ENCODE measurements at places on chromosomes 13 and 19.

DNA sequence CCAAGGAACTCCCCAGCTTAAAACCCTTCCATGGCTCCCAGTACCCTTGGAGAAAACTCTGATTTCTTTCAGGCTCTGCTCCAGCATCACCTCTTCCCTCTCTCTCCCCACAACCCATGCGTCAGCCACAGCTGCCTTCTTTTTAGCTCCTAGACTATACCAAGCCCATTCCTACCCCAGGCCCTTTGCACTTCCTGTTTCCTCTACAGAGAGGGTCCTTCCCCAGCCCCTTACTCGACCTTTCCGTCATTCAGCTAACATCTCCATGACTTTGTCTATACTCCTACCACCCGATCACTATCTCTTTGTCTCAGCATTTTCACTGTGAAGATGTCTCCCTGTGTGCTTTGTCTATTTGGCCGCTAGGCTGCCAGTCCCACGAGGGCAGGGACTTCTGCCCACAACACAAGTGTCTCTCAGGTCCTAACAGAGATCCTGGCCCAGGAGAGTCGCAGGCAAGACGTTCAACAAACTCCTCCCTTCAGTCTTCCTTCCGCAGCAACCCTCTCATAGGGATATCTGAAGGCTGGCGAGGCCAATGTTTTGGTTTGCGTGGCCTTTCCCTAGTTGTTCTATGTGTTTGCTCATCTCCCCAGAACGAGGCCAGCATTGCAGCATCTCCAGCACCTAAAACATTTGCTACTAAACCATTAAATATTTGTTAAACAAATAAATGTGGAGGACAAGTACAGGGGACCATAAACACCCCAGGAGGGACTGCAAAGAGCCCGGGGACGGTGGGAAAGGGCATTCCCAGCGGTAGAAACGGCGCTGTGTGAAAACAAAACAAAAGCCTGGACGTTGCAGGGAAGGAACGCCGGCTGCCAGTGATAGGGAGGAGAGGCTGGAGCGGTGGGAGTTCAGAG lies 816 bp downstream of the CCNP start:
- DNase-seq = no peak

- no peak for DNase-seq
Observed at GRCh38 chr13:30020726-30021312, 170.4 kb upstream of the UBL3 start.

DNA sequence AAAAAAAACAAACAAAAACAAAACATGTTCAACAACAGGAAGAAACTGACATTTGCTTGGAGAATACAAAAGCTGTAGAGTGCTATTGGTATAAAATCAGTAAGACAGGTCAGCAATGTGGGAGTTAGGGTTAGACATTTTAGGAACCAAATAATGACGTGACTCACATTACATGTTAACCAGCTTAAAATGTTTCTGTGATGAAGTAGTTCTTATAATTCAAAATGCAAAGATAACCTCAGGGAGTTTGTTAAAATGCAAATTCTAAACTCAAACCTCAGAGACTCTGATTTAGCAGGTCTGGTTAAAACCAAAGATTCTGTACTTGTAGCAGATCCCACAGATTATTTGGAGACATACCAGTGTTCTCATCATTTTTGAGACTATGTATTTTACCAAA lies 549.4 kb upstream of the SLITRK1 start:
- DNase-seq = no peak

- DNase-seq = no peak
Observed at GRCh38 chr19:4896372-4896771, 6.3 kb downstream of the ARRDC5 start.

DNA sequence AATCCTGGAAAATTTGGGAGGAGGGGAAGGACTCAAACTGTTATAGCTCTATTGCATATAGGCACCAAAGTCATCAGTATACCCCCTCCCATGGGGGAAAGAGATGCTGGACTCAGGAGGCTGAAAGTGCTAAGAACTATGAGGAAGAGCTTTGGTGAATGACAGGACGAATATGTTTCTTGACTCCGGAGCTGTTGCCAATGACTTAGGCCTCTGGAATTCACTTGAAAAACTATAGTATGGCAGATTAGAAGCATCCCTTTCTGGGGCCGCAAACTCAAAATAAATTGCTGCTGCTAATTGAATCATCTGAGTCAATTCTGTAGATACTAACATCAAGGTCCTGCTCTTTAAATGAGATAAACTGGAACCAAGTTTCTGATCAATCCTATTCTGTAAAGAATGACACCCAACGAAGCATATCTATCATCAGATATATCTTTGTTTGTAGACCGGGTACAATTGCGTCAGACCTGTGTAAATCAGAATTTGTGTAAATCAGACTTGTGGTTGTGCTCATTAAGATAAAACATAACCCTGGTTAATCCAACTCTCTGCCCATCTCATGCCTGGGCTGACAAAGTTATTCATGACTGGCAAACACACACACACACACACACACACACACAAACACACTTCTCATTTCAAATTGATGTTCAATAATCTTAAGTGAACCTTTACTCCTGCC lies 1793.8 kb upstream of the PCDH20 start:
- no peak for DNase-seq

DNA sequence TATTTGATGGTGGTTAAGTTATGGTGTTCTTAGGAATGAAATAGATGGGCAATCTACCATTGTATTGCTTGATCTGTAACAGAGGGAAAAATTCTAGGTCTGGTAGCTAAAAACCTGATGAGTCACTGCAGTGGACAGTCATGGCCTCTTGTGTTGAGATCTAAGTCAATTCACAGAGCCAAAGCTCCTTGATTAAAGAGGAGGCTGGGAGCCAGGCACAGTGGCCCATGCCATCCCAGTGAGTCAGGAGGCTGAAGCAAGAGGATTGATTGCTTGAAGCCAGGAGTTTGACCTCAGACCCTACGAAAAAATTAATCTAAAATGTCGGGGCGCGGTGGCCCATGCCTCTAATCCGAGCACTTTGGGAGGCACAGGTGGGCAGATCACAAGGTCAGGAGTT lies 67.1 kb upstream of the KPNA3 start:
- no peak for DNase-seq

- DNase-seq = no peak
Observed at GRCh38 chr19:17183858-17184321, 31.3 kb upstream of the USE1 start.

GRCh38 chr19:55653651-55654322 lies 1.0 kb upstream of the U2AF2 start:
- DNase-seq = peak; percentile 91

DNA sequence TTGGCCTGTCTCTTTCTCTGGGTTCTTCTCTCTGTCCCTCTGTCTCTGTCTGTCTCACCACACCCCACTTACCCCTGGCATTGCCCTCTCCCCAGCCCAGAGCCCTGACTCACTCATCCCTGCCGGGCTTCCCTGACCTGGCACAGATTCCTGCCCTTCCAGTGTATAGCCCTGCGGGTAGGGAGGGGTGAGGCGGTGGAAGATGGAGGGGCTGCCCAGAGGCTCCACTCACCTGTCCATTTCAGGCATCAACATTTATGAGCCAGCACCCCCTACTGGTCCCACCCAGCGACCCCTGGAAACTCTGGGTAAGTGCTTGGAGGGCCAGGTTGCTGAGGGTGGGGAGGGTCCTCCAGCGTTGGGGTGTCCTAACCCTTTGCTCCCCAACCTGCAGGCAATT lies 1.0 kb downstream of the NCCRP1 start:
- no peak for DNase-seq

DNA sequence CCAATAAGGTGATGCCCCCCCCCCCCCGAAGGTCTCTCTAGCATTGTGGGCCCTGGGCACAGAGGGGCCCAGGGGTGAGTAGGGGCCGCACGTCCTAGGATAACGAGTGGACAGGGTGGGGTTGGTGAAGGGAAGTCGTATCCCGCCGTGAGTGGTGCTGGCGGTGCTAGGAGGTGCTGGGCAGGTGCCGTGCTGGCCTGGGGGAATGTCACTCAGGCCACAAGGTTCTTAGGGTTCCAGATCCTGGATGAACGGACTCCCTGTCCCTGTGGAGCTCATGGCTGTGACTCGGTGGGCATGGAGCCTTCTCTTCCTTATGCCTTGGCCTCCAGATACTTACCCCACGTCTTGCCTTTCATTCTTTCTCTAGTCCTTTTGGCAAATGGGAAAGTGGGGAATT lies 157.4 kb upstream of the SOX1 start:
- no peak for DNase-seq

GRCh38 chr19:55156202-55157063 lies 1.1 kb downstream of the TNNI3 start:
- DNase-seq = peak; percentile 56

DNA sequence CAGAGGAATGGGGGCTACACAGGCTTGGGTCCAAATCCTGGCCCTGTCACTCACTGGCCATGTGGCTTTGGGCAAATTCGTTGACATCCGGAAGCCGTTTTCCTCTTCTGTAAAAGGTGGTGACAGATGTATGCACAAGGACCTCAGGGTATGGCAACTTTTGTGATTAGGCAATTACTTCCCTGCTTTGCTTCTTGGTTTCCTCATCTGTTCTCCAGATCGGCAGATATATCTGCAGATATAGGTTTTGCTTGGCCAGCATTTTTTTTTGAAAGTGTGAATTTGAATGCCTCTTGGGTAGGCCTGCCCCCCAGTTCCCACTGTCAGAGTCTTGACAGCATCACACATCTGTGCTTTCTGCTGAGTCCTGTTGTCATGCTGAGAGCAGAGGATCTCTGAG lies 17.7 kb downstream of the TMEM272 start:
- DNase-seq = no peak

DNA sequence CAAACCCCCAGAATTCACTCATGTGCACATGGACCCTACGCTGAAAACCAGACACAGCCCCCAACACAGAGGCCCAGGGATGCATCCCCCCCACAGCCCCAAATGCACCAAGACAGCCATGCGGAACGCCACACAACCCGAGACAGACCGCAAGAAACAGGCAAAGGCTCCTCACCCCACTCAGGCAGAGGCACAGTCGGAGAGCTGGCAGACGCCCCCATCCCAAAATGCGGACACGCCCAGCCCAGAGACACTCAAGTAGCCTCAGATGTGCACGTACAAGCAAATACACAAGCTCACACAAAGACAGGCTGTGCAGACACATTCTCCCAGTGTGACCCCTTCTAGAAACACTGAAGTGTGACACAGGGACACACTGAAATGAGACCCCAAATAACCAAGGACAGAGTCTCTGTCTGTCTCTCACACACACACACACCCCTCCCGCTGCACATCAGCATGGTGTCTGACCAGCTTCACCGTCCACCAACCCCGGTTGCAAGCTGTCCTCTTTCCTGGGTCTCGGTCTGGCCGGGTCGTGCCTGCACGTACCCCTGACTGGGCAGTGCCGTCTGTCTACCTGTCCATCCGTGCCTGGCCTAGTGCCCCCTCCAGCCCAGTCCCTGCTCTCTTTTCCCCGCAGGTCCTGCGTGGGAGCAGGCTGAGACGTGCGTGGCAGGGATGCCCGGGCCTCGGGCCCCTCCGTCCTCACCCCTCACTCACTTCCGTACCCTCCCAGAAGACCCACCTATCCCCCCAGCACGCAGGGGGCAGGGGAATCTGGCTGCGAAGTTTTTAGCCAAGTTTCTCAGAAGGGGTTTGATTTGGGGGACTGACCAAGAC lies 16.1 kb downstream of the ERFL start:
- DNase-seq = no peak

DNA sequence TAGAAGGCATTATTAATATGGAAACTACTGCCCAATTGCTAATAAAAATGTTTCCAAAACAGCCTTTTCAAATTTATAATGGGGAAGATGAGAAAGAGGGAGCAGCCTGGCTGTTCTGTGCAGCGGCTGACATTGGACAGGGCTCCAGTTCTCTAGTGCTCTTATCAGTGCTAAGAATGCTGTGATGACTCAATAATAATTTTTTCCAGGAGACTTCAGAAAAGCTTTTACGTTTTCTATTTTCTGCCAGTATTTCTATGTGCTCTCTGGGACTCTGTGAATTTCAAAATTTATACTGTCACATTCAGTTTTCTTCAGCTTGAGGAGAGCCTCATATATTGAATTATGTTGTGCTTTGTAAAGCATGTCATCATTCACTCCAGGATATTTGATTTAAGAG lies 209.6 kb downstream of the VWA8 start:
- no peak for DNase-seq

DNA sequence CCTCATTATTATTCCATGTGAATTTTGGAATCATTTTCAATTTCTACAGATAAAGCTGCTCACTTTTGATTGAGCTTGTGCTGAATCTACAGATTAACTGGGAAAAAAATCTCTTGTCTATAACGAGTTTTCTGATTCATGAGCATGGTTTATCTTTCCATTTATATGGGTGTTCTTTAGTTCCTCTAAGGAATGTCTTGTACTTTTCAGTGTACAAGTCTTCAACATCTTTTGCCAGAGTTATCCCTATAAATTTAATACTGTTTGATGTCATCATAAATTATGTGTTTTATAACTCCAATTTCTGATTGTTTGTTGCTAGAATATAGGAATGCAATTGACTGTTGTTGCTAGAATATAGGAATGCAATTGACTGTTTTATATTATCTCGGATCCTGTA lies 533.8 kb downstream of the OLFM4 start:
- DNase-seq = no peak

- no peak for DNase-seq
Observed at GRCh38 chr13:97934590-97934989, 18.9 kb upstream of the IPO5 start.
